ENCODE measurements at places on chromosomes 5 and 9. TPM values are rescaled to one million over a fixed set of nuclear protein-coding genes. Genes with fewer than 3 reads are reported as not detected.

DNA sequence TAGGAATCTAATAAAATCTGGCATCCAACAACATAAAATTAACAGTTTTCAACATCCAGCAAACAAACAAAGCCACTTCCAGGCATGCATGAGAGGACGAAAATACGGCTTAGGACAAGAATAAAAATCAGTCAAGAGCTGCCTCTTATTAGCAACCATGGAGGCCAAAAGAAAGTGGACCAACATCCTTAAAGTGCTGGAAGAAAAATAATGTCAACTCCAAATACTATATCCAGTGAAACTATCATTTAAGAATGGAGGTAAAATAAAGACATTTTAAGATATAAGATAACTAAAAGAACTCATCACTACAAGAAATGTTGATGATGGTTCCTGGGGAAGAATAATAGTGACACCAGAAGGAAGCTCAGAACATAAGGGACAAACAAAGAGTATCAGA lies 224.0 kb upstream of the IRX4 start:
- DNase-seq = no peak

- DNase-seq = no peak
Observed at GRCh38 chr9:14272927-14273528, 40.9 kb downstream of the NFIB start.

- DNase-seq = peak; percentile 56
Observed at GRCh38 chr9:84697509-84698114, 28.1 kb downstream of the NTRK2 start.

PCDHA1 gene
- 0.06 TPM for polyA plus RNA-seq

DNA sequence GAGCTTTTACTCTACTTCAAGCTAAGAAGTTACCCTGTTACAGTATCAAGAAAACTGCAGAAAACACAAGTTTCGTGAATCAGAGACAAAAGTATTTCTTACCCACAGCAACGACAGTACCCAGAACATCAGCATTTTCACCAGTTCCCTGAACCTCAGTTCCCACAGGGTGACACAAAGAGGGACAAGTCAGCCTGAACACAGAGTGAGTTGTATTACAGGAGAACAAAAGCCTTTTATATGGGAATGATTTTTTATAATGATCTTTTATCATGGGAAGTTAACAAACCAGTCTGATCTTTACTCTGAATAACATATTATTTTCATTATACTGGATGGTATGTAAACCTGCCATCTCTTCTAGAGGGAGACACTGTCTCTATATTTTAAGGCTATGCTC lies 139.0 kb upstream of the ITGA1 start:
- no peak for DNase-seq

DNA sequence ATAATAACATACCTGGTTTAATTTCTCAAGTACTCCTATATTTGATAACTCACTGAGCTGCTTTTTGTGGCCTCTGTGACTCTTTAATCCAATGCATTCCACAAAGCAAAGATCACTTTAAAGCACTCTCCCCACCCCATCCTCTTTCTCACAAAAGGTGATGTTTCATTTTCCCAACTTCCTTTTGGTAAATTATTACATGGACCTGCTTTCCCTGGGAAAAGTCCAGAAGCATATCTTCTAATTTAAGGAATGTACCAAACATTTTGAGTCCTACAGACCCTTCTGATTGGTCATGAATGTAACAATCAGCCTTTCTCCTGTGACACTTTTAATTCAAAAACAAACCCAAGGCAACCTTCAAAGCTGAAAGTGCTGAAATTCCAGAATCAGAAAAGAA lies 71.1 kb downstream of the MLLT3 start:
- no peak for DNase-seq

DOCK8 gene
- 13.0 TPM for polyA plus RNA-seq

- no peak for DNase-seq
Observed at GRCh38 chr5:16550316-16550952, 66.4 kb downstream of the RETREG1 start.

- DNase-seq = no peak
Observed at GRCh38 chr9:84137968-84138367, 157.4 kb downstream of the RMI1 start.

- no peak for DNase-seq
Observed at GRCh38 chr9:76542360-76542759, 83.4 kb downstream of the GCNT1 start.

DNA sequence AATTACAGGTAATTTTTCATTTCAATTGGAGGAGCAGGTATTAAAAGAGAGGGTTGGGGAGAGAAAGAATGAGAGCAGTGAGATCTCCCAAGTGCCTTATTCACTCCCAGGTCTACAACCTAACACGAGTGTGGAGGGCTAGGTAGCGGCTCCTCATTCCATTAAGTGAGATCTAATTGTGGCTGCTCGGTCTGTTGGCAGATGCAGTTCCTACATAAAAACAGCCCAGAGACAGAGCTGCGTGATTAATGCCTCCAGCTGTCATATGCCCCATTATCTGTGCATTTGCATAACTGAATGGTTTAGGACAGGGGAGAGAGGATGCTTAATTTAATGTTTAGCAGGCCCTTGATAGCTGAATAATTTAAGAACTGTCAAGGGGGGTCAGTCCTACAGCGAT lies 100.5 kb downstream of the PSAT1 start:
- no peak for DNase-seq

GRCh38 chr5:170848033-170848432 lies 13.8 kb upstream of the RANBP17 start:
- DNase-seq = no peak

FBXO4 gene
- 12.0 TPM for polyA plus RNA-seq

FCN1 gene
- 3.0 TPM for polyA plus RNA-seq

NMUR2 gene
- polyA plus RNA-seq = 0.27 TPM

IL5 gene
- polyA plus RNA-seq = 0.31 TPM

ZNF366 gene
- polyA plus RNA-seq = 3.5 TPM

DNA sequence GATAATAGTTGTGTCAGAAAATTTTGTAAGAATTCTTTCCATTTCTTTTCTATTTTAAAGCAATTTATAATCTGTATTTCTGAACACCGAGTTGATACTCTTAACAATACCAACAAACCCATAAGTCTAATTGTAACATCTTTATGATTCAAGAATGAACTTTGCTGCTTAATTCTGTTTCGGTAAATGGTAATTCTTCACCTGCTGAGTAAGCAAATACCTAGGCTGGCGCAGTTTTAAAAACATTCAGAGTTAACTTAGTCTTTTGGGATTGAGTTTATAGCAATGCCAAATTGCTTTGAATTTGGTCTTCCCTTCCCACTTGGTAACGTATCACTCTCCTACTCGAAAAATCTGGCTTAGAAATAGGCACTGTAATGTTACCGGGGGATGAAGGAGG lies 223.0 kb downstream of the MARCHF11 start:
- no peak for DNase-seq

DNA sequence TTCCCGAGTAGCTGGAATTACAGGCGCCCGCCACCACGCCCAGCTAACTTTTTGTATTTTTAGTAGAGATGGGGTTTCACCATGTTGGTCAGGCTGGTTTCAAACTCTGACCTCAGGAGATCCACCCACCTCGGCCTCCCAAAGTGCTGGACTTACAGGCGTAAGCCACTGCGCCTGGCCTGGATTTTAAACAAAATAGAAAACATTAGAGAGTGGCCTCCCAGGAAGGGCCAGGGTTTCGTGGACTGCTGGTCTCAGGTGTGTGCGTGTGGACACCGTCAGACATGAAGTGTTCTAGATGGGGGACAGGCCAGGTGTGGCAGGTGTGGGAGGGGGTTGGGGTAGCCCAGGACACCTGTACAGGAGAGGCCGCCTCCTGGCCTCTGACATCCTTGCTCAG lies 7.0 kb upstream of the GBGT1 start:
- DNase-seq = no peak

SLC6A7 gene
- not detected for polyA plus RNA-seq

GRCh38 chr9:5459289-5459829 lies 9.0 kb downstream of the CD274 start:
- DNase-seq = no peak

FAM151B gene
- 3.3 TPM for polyA plus RNA-seq

PIP5K1B gene
- polyA plus RNA-seq = 7.6 TPM

DNA sequence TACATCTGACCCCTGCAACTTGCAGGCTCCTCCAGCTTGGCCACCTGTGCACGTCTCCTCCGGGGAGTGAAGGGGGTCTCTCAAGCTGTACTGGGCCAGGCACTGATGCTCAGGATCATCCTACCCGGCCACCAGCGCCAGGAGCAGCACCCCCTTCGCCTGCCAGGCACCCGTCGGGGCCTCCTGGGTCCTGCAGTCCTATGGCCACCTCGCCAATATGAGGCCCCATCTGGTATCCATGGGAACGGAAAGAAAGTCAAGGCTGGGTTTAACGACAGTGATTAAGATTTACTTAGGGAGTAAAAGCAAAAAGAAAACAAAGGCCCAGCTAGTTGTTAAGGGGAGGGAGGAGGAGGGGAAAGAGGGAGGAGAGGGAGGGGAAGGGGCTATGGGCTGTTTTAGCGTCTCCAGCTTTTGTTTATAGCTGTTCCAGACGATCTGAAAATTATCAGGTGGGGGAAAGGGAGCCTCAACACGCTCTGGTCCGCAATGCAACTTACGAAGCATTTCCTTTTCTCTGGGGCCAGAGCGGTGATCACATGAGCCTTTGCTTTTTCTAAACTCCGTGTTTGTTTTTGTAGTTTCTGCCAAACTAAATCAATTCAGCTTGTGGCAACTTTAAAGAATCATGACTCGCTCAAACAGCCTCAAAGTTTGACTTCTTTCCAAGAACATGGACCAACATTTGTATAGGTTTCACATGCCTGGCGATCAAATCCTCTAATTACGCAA lies 132.4 kb downstream of the ROR2 start:
- peak; percentile 73 for DNase-seq

MSMP gene
- not detected for polyA plus RNA-seq

GRCh38 chr5:113133211-113133975 lies 156.8 kb downstream of the DCP2 start:
- DNase-seq = no peak

GRCh38 chr5:68070591-68071281 lies 144.8 kb upstream of the PIK3R1 start:
- no peak for DNase-seq

GRCh38 chr5:139058121-139058520 lies 140.0 kb downstream of the SIL1 start:
- no peak for DNase-seq

DNA sequence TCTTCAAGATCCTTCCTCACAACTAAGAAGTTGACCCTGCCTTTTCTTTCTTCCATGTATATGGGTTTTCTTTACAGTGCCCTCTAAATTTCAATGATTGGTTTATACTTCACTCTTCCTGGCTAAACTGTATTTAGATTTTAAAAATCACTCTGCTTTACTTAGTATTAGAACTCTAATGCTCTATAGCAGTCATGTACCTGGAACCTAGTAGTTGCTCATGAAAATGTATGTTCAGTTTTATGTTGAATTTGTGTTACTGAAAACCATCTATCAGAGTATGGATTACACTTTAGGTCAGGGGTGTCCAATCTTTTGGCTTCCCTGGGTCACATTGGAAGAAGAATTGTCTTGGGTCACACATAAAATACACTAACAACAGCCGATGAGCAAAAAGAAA lies 1024.3 kb downstream of the NR2F1-AS1 start:
- no peak for DNase-seq

FGD3 gene
- 1.4 TPM for polyA plus RNA-seq

MCCC2 gene
- 64.3 TPM for polyA plus RNA-seq
